ENCODE measurements at places on chromosomes 13 and 19.
A peak's percentile ranks its signal among the peaks of the same experiment; 100 is the strongest.

DNA sequence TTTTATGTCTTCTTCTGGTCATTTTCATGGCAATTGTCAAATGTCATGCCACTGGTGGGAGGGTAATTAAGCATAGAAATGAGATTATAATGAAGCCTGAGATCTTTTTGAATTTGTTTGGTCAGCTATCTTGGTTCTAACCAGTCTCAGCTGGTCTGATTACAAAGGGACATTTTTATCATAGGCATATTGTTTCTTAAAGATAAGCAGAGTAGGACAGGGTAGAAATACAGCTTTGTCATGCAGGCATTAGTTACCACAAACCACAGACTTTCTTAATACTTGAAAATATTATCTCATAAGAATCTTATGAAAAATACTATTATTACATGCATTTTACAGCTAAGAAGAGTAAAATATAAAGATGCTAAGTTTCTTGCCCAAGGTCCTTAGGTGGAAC lies 1761.5 kb downstream of the PCDH9 start:
- DNase-seq, result no peak

DNA sequence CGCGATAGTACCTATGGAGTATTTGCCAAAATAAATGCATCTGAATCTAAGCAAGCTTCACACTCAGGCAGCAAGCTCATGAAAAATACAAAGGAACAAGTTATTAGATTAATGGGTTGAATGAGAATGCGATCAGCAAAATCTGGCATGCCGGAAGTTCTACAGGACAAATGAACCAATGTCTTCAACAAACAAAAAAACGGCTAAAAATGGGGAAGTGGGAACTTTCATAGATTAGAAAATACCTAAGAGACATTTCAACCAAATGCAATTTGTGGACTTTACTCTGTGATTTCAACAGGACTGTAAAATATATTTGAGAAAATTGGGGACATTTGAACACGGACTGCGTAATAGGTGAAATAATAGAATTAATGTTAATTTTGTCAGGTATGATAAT lies 22.4 kb upstream of the RNASEH2B start:
- DNase-seq, result no peak

DNA sequence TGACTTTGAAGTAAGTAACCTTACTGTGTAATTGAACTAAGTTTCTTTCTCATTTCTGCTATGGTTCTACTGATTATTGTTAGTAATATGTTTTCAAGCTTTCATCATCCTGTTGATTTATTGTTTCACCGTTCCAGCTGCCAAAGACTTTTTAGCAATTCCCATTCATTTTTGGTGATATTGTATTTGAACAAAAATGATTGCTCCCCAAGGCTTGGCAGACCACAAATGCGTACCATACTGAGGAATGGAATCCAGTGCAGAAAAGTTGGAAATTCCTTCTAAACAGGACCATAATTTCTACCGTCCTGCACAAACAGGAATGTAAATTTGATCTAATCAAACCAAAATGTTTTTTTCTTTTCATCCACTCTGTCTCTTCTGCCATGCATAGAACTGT lies 10.7 kb downstream of the EPSTI1 start:
- DNase-seq, result no peak

DNA sequence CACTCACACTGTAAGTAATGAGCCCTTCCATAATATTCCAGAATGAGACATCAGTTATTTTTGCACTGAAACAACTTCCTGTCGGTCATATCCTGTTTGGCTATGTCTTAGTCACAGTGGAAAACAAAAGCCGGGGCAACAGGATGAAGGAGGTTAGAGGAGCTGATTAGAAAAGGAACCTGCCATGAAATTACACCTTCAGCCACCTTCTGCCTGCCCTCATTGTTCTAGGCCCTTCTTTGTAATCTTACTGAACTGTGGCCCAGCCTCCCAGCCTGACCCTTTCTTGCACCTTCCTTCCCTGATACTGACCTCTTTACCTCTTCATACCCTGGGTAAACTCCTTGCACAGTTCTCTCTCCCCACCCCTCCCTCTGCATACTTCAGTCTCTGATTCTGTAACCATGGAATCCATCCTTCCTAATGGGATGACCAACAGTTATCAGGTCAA lies 67.3 kb downstream of the DOCK9 start:
- DNase-seq, result peak; percentile 43

DNA sequence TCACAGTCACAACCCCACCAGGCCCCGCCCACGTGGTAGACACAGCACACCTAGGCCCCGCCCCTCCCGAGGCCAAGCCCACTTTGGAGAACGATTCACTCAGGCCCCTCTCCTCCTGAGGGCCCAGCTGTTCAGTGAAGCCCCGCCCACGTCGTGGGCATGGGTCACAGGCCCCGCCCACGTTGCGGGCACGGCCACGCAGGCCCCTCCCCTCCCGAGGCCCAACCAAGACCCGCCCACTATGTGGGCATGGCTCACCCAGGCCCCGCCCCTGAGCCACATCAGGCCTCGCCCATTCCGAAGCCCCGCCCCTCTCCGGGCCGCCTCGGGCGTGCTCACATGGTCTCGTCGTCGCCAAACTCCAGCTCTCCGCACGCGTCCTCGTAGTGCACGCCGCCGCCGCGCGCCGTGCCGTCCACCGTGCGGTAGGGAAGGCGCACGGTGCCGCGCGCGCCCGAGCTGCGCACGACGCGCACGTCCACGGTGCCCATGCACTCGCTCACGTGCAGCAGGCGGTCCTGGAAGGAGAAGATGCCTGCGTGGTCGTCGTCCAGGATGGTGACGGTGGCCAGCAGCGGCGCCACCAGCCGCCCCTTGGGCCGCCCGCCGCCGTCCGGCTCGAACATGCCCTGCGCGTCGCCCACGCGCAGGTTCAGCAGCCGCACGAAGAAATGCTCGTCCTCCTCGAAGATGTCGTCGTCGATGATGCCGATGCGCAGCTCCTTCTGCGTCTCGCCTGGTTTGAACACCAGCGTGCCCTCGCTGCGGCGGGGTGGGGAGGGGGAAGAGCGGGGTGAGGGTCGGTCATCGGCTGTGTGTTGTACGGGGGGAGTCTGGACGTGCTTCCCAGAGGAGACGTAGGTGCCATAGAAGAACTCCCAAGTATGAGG lies 24.0 kb downstream of the SLC8A2 start:
- peak; percentile 60 for DNase-seq

GRCh38 chr13:71811344-71811743 lies 55.7 kb downstream of the DACH1 start:
- DNase-seq, result no peak

- DNase-seq, result no peak
Measured at GRCh38 chr13:55660851-55661250, 1479.9 kb upstream of the PRR20A start.

DNA sequence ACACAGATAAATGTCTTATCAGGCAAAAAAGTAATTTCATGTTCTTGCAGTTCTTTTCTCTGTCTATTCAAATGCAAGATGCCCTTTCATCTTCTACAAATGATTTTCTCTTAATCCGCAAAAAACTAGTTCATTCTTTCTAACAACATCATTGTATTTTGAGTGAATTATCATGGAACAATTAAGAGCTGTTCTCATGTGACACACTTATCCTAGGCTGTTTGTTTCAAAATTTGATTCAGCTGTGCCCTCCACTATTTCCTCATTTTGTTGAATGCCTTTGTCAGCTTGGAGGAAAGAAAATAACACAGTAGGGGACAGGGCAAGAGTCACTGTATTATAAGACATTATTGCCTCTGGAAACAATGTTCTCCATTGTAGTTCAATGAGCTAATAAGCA lies 396.9 kb downstream of the KCTD12 start:
- no peak for DNase-seq

- no peak for DNase-seq
Measured at GRCh38 chr13:96811049-96811448, 183.2 kb downstream of the OXGR1 start.

DNA sequence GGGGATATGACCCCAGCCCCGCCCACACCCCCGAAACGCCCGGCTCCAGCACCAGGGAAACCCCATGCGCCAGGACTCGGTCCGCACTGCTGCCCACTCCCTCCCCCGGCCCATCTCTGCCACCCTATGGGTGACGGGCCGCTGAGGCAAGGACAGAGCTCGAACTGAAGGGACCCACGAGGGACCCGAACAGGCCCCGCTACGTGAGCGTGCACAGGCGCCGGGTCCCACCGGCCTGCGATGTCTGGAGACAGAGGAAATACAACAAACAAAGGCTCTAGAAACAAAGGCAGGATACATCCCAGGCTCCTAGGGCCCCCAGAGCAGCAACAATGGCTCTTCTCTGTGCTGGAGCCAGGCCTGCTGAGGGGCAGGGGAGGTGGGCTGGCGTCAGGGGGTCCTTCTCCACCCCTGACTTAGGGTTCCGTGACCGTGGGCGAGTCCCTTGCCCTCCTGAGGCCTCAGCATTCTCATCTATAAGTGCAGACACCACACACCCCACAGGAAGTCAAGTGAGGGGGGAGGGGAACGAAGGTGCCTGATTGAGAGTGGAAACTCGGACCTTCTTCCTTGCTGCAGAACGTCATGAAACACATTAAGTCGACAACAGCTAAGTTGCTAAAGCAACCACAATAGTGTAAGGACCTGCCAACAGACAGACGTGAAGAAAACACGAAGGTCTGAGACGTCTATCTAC lies 3.1 kb downstream of the ABHD17A start:
- DNase-seq, result peak; percentile 82

- DNase-seq, result no peak
Measured at GRCh38 chr13:93169980-93170379, 56.6 kb upstream of the GPC6 start.

GRCh38 chr13:85503797-85504196 lies 295.4 kb downstream of the SLITRK6 start:
- no peak for DNase-seq

DNA sequence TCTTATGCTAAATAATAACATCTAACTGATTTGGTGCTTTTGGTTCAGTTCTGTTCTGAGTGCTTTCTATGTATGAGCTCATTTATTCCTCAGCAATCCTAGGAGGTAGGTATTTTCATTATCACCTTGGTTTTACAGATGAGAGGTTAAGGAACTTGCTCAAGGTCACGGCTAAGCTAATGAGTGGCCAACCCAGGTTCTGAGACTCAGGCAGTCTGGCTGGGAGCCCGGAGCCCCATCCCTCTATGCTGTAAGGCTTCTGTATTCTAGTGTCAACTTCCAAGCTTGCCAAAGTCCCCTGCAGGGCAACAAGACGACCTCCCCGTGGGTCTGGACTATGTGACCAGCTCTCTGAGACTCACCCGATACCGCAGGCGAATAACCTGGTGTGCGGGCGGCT lies 60.5 kb downstream of the PARP4 start:
- DNase-seq, result no peak

DNA sequence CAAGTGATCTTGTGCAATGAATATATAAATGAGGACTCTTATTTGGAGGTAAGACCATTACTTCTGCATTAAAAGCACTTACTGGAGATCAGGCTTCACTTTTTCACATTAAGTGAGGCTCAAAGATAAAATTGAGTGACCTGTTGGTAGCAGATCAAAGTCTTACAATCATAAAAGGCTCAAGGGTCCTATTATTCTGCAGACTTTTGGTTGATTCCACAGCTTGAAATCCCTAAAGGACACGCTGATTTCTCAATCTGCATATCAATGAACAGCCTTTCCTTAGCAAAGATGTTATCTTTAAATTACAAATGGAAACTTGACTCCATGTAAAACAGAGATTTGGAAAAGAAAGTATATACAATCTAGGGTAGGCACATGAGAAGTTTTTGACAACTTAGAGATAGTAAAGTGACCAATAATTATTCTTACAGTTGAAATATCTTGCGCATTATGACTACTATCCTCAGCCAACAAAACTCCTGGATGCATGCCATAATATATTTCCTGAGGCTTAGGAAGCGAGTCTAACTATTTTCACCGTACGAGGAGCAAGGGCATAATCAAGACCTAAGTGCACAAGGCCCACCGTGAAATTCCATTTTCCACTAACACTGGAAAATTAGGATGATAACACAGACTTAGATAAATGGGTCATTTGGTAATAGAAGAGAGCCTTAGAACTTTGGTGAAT lies 640.7 kb downstream of the LIG4 start:
- no peak for DNase-seq

DNA sequence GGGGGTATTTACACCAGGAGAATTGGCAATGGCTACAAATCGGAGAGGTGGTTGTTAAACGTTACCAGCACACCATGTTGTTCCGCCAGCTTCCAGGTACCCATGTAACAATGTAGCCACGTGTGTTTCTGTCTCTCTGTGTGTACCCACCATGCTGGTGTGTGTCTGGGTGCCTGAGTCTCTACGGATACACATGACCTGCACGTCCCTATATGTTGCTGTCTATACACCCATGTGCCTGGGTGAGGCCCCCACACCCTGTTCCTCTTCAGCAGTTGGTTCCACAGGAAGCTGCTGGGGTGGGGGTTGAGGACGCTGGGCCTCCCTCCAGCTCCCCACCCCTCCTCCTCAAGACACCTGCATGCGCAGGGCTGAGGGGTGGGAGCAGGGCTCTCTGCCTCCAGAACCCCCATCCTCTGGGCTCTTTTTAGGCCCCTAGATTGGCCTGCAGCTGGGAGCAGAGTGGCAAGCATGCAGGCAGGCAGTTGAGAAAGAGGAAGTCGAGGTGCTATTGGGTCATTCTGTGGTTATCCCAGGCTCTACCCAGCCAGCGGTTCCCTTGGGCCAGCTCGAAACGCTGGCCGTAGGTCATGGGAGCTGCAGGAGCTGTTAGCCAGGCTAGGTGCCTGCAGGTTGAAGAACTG lies at the start of gene ARHGEF18:
TSS of gene ARHGEF18 (plus strand) at position 351 of the 644 bp plus-strand sequence. CDS start 13,954 bp downstream, outside the sequence.
- peak; percentile 72 for DNase-seq

DNA sequence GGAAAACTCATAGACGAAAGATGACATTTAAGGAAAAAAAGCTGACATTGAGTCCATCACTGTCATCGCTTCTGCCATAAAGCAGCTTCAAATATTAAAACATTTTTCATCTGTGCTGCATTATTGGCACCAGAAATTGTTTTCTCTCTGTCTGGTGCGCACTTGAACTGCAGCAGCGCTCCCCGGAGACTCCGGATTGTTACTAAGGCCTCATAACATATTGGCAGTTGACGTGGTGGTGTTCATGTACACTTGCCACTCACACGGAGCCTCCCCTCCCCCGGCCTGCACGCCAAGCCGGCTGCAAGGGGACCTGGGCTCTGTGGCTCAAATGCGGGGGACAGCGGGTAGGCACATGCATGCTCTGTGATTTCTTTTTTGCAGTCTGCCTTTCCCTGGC lies 203.2 kb downstream of the TSHZ3 start:
- DNase-seq, result no peak

- no peak for DNase-seq
Measured at GRCh38 chr19:4620675-4621074, 18.6 kb upstream of the TNFAIP8L1 start.

- no peak for DNase-seq
Measured at GRCh38 chr19:42204664-42205063, 12.8 kb downstream of the DEDD2 start.

GRCh38 chr13:60869225-60869624 lies 472.2 kb downstream of the TDRD3 start:
- no peak for DNase-seq

DNA sequence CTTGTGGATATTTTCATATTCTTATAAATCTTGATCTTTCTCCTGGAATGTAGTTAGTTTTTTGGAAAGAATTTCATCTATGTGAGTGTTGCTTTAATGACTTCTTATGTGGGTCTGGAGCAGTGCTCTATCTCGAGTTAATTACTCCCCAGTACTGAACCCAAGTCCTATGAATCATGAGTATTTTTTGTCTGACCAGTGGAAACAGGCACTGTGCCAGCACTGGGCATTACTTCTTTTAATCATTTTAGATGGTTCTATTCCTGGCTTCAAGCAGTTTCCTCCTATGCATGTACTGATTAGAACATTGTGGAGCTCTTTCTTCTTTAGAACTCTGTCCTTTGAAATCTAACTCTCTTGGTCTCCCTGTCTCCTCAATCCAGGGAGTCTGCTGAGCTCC lies 466.3 kb downstream of the PCDH17 start:
- DNase-seq, result no peak

Data from CD4-positive, alpha-beta memory T cell (primary cell).